ENCODE measurements at places on chromosomes 6 and 20. TPM values are rescaled to one million over a fixed set of nuclear protein-coding genes. Genes with fewer than 3 reads are reported as not detected.

Gene POPDC3
- 2.1 TPM for total RNA-seq

- H3K27ac ChIP-seq: no peak overlapping the region
- peaks cover 19% of the 10 kb centered on the region for H3K4me1 ChIP-seq
- DNase-seq: no peak
Observed at GRCh38 chr6:15658181-15658744, 4.6 kb downstream of the DTNBP1 start.

Gene CNR1
- total RNA-seq: not detected

GRCh38 chr6:93849857-93850256, 430.5 kb upstream of the EPHA7 start:
- H3K4me3 ChIP-seq: no peak overlapping the region
- peaks cover 10% of the 10 kb centered on the region for H3K4me1 ChIP-seq
- H3K27me3 ChIP-seq: no peaks in the 10 kb centered on the region
- no peak for DNase-seq
- H3K27ac ChIP-seq: no peak overlapping the region
- peaks cover 6% of the 10 kb centered on the region for H3K36me3 ChIP-seq

Gene IL17F
- not detected for total RNA-seq
